HCT116 (cell line): ENCODE measurements at places on chromosomes 3 and 15.

DNA sequence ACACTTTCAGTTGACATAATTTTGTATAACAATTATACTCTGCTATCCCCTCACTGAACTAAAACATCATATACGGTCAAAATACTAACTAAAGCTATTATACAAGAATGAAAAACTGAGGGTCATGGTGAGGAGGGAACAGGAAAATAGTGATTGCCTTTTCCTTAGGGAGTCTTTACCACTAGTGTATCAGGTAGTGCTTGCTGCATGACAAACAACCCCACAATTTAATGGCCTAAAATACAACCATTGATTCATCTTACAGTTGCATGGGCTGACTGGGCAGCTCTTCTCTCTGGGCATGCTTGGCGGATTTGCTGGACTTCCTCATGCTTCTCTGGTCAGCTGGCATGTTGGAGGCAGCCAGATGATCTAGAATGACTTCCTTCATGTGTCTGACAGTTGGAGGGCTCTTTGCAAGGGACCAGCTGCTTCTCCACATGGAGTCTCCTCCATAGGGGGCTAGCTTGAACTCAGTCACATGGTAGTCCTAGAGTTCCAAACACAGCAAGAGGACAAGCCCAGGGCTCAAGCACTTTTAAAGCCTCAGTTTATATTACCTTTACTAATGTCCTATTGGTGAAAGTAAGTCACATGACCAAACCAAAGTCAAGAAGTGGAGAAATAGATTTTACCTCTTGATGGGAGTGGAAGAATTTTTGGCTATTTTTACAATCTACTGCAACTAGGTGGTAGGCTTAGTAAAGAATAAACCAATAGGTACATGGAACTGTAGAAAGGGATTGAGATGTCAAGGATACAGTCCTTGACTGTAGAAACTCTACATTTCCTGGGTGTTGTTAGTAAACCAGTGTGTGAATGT lies 18.8 kb downstream of the THAP10 start:
- no peak overlapping the region for H3K4me3 ChIP-seq
- H3K36me3 ChIP-seq = no peaks in the 10 kb centered on the region

DNA sequence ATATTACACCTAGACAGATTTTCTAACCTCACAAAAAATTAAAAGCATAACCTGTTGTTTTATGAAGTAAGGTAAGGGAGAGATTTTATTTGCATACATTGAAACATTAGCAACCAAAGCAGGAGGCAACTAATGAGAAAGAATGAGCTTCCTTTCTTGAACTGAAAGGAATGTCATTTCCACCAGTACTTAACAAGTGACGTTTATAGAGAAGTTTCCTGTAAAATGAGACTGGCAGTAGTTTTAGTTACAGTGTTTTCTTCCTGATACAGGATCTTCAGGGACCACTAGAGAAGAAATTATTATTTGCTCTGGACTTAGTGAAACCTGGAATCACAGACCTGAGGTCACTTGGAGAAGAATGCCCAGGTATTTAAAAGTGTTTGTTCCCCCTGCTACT lies 27.4 kb upstream of the FRMD5 start:
- H3K4me1 ChIP-seq = peaks cover 24% of the 10 kb centered on the region
- H3K27me3 ChIP-seq = no peaks in the 10 kb centered on the region
- DNase-seq = no peak
- no peak overlapping the region for H3K27ac ChIP-seq
- H3K36me3 ChIP-seq = no peaks in the 10 kb centered on the region

GRCh38 chr15:70566989-70567388 lies 196.4 kb downstream of the UACA start:
- no peaks in the 10 kb centered on the region for H3K36me3 ChIP-seq
- H3K4me3 ChIP-seq = no peak overlapping the region
- no peak for DNase-seq
- no peaks in the 10 kb centered on the region for H3K27me3 ChIP-seq
- H3K27ac ChIP-seq = no peak overlapping the region

- DNase-seq = no peak
- H3K4me1 ChIP-seq = no peaks in the 10 kb centered on the region
- H3K27ac ChIP-seq = no peak overlapping the region
- H3K4me3 ChIP-seq = no peak overlapping the region
- H3K27me3 ChIP-seq = no peaks in the 10 kb centered on the region
- H3K36me3 ChIP-seq = no peaks in the 10 kb centered on the region
Measured at GRCh38 chr3:157981819-157982218, 124.4 kb downstream of the SHOX2 start.

- DNase-seq = no peak
- H3K27ac ChIP-seq = no peak overlapping the region
- peaks cover 7% of the 10 kb centered on the region; the same call in 1 of the 2 replicates for H3K4me1 ChIP-seq
- no peak overlapping the region for H3K4me3 ChIP-seq
- H3K27me3 ChIP-seq = no peaks in the 10 kb centered on the region
Measured at GRCh38 chr15:73227433-73228056, 141.2 kb downstream of the HCN4 start.
